Activated naive CD4-positive, alpha-beta T cell treated with anti-CD3 and anti-CD28 coated beads for 36 hours (primary cell): ENCODE measurements at places on chromosomes 2 and 18. TPM values are rescaled to one million over a fixed set of nuclear protein-coding genes. Genes with fewer than 3 reads are reported as not detected.

DNA sequence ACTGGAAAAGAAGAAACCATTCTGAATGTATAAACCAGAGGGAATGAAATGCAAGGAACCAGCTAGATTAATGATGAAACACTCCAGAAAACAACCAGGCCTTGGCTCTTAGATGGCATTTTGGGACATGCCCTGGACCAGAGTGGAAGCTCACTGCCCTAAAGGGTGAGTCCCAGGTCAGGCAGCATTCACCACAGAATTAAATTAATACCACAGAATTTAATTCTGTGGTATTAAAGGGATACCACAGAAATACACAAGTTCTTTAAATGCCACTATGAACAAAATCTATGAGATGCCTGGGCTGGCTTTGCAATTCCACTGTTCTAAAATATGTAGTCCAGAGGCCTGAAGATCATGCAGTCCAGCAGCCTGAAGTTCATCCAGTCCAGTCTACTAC is 122.3 kb upstream of the KYNU start:
- no peak for DNase-seq

DNA sequence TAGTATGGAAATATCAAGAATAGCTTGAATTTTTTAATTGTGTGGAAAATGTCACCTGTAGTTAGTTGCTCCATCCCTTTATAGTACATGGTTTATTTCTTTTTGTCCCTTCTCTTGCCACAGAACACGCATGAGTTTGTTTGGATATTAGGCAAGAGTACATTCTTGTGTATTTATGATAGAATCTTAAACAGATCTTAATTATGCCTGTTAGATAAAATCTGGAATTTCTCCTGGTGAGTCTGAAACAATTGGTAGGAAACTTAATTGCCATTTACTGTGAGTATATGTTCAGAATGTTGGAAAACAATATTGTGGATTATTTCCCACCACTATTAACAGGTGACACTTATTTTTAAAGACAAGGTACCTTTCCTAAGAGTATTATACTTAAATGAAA is 30.2 kb upstream of the CABYR start:
- DNase-seq, result no peak

GRCh38 chr2:110748489-110748867 is 16.1 kb downstream of the ACOXL start:
- DNase-seq, result peak; percentile 83

DNA sequence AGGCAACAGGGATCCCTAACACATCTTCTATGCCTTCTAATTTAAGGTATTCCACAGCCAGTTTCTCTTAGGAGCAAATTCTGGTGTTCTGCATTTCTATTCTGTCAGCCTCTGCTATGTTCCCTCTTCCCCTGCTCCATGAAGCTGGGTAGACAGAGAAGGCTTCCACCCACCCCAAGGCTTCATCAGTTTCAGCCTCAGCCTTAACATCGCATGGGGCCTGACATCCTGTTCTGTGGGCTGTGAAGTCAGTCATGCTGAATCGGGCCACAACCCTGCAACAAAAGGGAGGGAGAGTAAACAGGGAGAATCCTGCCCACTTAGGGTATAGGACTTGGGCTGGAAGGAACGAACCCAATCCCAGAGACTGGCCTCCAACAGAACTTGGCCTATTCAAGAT is 70.6 kb upstream of the PPM1B start:
- no peak for DNase-seq

DNA sequence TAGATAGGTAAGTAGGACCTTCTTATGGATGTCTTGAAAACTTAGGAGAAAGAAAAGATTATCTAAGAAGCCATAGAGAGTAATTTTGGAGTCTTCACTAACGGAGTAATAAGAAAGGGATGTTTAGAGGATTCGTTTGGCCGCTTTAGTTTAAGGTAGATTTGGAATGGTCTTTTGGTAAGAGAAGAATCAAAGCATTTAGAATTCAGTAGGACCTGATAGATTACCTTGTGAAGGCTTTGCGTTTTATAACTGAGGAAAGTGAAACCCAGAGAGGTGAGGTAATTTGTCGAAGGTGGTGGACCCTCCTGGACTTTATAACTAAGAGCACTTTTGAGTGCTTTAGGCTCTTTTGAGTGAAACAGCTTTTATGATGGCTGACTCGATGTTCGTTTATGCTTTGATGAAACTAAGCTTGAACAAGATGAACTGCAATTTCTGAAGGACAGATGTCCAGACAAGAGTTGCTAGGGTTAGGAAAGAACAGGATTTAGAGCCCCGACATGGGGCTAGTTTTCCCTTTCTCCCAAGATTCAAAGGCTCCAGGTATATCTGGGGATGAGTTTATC is 1.3 kb downstream of the MYL12B start:
- DNase-seq, result no peak

DNA sequence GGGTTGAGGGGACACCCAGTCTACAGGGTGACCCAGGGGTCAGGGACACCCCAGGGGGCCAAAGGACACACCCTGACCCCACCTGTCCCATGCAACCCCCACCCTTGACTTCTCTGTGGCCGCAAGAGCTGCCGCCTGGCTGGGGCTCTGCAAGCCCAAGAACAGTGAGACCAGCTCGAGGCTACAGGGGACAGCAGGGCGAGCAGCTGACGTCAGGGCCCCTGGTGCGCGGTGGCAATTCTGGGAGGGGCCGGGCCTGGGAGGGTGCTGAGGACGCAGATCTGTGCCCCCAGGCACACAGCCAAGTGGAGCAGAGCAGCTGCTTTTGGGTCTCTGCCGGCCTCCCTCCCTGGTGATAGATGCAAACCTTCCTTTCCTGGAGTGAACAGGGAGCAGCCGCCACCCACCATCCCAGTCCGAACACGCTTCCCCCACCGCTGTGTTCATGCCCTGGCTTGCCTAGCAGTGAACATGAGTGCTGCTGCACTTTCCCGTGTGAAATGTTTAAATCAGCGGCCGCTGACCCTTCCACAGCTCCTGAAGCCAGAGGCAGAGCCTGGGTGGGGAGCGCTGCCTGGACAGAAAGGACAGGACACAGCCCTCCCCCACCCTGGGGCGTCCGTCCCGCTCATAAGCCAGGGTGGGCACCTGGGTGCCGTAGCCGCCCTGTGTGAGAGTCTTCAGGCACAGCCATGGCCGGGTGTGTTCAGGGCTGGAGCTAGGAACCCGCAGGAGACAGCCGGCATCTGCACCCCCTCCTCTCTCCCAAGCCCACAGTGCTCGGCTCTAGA is 46.9 kb downstream of the SLC66A2 start:
- DNase-seq, result no peak

DNA sequence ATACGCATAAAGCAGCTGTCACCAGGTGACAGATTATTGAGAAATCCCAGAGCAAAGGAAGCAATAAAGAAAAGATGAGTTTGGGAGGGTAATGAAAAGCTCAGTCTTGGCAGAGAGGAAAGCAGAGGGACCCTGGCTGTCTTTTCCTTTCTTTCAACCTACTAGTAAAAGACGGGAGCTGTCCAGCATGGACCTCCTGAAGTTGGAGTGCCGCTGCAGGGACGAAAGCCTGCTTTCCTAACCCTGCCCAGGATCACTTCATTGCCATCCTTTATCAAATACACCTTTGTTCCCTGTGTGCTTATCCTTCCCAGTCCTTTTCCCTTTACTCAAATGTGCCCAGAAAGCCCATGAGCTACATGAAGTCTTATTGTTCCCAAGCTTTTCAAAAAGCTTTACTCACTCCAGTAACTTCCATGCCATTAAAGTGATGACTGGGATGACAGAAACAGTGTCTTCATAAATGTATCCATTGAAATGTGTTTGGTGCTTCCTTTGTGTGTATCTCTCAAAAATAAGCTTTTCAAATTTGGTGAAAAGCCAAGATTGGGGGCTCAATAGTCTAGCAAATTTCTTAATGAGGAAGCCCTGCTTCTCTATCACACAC is 3.7 kb upstream of the SPR start:
- DNase-seq, result peak; percentile 66

Gene LYG1
- total RNA-seq, result 0.32 TPM
